A172 (cell line): ENCODE measurements at places on chromosomes 12 and 14. TPM values are rescaled to one million over a fixed set of nuclear protein-coding genes. Genes with fewer than 3 reads are reported as not detected.

- no peak for DNase-seq
Observed at GRCh38 chr12:71768900-71769299, 14.2 kb downstream of the RAB21 start.

DNA sequence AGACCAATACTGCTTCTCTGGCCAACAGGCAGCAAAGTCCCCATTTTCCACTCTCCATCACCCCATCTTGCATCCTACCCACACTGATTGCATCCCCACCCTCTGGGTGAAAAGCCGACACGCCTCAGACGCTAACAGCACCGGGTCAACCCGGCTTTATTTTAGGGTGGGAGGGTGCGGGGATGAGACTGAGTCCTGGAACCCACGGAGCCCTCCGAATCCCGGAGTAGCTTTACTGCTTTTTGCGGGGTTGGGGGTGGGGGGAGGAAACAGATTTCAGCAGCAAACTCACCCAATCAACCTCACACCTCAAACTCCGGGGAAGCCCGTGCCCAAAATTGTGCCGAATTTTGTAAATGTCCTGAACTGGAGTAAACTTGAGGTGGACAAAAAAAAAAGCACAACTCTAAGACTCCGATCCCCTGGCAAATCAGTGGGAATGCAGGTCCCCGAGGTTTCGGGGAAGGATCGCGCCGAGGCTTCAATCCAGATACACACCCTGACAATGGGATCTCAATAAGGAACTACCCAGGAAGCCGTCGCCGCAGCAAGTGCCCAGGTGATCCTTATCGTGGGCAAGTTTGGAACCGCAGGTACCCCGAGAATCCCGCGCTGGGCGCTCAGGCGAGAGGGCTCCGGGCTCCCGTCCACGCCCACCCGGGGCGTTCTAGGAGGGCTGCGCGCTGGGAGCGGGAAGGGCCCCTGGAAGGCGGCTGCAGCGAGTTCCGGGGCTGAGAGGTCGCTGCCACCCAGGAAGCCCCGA is 1.1 kb downstream of the GCH1 start:
- DNase-seq: no peak

- DNase-seq: no peak
Observed at GRCh38 chr14:20657216-20658211, 16.0 kb upstream of the OR6S1 start.

- no peak for DNase-seq
Observed at GRCh38 chr12:6826125-6826733, 2.0 kb upstream of the P3H3 start.

- peak; percentile 75 for DNase-seq
Observed at GRCh38 chr14:35374263-35374712, 30.3 kb downstream of the NFKBIA start.

DNA sequence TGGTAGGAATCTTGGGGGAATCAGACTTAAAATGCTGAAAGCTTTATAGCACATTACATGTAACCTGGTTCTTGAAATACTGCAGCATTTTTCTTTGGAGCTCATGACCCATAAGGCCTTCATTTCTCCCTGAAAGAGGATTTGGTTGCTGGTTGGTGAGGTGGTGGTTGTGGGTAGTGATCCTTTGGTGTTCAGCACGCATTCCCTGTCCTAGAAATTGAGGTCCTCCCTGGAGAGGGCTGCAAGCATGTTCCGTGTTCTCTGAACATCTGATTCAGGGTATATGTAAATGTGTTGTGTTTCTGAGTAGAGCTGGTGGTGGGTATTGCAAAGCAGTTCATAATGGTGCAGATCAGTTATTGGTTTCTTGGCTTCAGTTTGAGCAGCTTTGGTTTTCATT is 2.0 kb downstream of the SCN8A start:
- DNase-seq: no peak

SPTB gene
- total RNA-seq: 1.9 and 2.0 TPM in 2 replicates

TRHDE gene
- 0.05 and 0.12 TPM in 2 replicates for total RNA-seq

FBRSL1 gene
- total RNA-seq: 12.6 and 22.5 TPM in 2 replicates
